NCI-H187 treated with DMSO at 0.1 percent for 48 hours (cell line): ENCODE measurements at places on chromosomes 4 and X.

GRCh38 chr4:170007113-170007512 is 19.1 kb downstream of the MFAP3L start:
- DNase-seq, result no peak

GRCh38 chr4:153318696-153319320 is 25.7 kb upstream of the MND1 start:
- DNase-seq, result peak; percentile 1

DNA sequence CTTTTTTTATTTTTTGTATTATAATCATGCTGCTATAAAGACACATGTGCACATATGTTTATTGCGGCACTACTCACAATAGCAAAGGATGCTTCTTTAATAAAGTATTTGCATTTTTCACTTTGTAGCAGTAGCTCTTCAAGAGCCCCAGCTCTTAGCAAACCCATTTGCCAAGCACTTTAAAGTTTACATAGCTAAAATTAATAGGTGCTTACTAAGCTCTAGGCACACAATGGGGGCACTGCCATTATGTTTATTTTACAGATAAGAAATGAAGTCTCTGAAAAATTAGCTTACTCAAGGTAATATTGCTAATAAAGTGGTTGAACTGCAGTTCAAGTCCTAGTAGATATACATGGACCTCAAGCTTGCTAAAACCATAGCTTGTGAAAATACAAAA is 230.3 kb upstream of the ARHGAP24 start:
- no peak for DNase-seq

GRCh38 chr4:66855956-66856355 is 689.3 kb downstream of the CENPC start:
- DNase-seq, result no peak

GRCh38 chr4:139208404-139208945 is 31.5 kb upstream of the ELF2 start:
- no peak for DNase-seq

- DNase-seq, result no peak
Observed at GRCh38 chrX:24117258-24117657, 32.3 kb upstream of the ZFX start.
